ENCODE measurements at places on chromosomes 3 and 15.

GRCh38 chr3:20043396-20043795 is 3.1 kb downstream of the KAT2B start:
- DNase-seq: no peak

- no peak for DNase-seq
Measured at GRCh38 chr3:95438274-95438673, 1375.4 kb downstream of the NSUN3 start.

DNA sequence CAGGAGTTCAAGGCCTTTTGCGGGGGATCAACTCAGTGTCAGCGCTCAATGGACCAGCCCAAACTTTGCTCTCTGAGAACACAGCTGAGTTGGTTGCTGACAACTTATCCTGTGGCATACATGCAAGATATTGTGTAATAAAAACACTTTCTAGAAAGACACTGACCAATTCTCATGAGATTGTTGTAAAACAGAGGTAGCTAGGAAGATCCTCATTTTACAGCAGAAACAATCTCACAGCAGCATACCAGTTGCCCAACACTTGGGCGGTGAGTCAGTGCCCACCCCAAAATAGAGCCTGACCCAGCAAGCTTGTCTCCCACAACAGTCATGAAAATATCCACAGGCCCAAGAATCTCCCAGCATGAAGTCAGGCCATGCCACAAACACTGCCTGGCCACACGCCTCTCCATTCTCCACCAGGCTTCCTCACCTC is 18.2 kb downstream of the KLHL6 start:
- no peak for DNase-seq

DNA sequence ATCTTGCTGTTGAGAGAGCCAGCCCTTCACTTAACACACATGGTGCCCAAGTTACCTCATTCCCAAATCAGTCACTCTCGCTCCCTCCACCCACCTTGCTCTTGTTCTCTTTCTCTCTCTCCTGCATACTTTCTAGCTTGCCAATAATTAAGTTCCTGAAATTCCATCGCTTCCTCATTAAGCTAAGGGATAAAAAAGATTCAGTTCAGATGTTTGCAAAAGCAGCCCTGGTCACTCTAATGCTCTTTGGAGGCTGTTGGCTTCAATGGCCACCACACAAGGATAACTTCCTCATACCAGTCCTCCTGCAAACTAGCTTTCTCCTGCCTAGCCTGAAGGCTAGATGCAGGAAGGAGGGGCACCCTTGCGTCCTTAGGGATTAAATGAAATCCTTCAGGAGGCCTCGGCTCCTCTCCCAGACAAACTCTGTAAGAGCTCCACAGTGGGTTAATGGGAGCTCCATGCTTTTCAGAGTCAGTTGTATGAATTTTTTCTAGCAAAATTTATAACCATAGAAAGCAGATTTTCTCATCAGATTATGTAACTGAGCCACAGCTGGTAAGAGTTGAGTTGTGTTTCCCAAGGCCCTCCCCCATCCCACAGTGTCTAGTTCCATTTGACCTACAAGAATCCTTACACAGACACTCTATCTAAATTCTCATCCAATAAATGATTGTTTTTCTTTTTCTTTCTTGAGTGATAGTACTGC is 176.6 kb upstream of the TRIM42 start:
- no peak for DNase-seq

DNA sequence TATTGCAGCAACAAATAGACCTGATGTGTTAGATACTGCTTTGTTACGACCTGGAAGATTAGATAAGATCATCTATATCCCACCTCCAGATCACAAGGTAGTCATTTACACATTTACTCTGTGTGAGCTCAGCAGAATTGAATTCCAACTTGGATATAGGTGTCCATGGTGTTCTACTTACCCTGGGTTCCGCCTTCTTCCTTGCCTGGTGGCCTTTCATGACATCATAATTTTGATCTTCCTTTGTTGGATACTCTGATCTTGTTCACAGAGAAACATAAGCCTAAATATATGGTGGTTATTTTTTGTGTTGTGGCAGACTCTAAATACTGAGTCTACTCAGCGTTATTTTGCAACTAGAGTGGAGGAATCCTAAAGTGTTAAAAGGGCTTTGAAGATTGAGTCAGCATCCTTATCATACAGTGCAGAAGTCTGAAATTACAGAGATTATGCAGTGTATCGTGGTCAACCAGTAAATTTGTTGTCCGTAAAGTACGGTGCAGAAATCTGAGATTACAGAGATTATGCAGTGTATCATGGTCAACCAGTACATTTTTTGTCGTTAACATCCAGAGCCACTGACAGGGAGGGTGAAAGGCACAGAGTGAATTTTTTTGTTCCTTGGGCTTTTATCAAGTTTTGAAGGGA is 39.1 kb upstream of the GATM start:
- no peak for DNase-seq

DNA sequence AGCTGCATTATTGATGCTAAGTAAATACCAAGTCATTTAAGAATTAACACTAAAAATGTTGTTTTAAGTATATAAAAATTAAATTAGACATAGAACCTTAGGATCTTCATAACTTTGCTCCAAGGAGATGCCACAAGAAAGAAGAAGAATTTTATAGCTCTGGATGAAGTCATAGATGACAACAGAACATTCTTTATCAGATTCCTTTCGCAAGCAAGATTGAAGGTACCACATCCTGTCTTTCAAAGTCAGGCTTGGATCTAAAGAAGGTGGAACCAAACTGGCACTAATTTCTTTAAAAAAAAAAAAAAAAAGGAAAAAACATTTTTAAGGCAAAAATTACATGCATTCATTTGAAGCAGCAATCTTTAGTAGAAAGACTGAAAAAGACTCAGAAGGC is 62.5 kb downstream of the POLQ start:
- no peak for DNase-seq

GRCh38 chr3:102206511-102207031 is 228.2 kb upstream of the ZPLD1 start:
- DNase-seq: no peak

- DNase-seq: no peak
Measured at GRCh38 chr15:82313446-82313845, 35.8 kb downstream of the GOLGA6L10 start.

DNA sequence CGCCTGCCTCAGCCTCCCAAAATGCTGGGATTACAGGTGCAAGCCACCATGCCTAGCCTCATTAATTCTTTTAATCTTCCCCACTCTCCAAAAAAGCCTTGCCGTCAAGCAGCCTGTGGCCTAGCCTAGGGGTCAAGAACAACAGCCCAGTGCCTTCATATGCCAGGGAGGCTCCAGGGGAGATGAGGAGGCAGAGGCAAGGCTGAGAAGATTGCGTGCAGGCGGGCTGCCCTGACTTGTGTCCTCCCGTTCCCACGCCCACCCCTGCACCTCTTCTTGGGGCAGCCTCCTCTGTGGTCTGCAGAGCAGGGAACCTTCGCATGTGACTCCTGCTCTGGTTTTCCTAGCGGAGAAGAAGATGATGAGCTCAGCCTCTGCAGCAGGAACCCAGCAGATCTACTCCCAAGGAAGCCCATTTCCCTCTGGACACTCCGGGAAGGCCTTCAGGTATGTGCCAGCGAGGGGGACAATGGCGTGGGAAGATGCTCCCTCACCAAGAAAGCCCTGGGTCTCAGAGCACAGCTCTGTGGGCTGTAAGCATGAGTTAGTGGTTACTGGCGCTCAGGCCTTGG is 118.5 kb upstream of the ABHD17C start:
- DNase-seq: no peak

- no peak for DNase-seq
Measured at GRCh38 chr3:63970631-63971475, 52.4 kb downstream of the PSMD6 start.

DNA sequence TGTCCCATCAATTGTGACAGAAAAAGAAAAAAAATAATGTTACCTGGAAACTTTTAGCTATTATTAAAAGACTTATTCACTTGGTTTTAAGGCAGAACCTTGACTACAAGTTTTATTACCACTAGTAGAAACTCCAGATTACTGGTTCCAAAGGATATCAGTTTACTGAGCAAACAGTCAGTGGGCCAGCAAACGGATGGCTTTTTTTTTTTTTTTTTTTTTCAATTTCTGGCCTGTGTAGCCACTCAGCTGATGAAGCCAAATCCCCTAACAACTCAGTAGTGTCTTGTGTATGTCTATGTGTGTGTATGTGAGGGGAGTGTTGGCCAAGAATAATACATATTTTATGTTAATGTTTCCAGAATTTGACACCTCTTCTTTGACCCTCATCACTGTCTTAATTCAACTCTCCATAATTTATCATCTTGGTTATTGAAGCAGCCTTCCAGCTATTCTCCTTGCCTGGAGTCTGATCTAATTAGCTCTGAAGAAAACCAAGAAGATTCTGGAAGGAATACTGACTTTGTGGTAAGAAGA is 724.9 kb downstream of the NSUN3 start:
- no peak for DNase-seq

DNA sequence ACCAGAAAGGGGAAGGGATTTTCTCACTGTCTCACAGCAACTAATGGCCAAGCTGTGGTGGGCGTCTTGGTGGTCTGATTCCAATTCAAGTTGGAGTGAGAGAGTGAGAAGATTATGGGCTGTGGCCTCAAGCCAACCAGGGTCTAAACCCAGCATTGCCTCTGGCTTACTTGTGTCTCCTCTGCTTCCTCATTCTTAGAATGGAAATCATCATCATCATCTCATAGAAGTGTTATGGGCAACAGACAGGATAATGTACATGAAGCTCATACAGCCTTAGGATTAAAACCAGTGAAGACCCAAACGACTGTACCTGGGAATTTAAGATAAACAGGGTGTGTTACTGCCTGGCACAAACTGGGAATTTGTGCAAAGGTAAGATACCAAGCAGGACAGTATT is 29.1 kb upstream of the IREB2 start:
- DNase-seq: no peak
